ENCODE measurements at places on chromosomes 3 and 15.

DNA sequence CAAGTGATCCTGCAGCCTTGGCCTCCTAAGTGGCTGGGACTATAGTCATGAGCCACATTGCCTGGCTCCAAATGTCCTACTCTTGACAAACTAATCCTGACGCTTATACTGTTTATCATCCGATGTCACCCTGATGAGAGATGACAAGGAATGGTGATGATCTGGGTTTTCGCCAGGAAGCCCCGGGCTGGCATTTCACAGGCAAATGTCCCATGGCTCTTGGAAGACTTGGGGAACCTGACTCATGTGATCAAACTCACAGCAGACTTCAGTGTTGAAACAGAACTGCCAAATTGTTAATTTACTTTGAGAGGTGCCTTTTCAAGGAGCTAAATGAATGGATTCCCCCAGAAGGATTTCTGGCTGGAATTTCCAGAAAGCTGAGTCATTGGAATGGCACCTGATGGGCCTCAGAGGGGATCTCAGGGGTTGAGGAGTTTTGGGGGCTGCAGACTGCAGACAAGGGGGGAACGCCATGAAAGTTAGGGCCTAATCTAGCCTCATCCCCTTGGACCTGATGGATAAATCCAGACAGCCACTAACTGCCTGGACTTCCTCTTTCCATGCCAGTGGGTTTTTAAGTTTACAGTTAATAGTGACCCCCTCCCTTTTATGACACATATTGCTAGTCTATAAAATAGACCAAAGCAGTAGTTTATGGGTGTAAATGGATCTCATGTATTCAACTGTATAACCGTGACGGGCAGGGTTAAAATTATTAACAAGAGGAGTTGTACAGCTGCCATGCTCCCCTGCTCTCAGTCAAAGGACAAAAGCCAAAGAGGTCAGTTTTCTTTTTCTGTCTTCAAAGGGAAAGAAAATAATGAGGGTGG lies 146.6 kb downstream of the CHSY1 start:
- DNase-seq = no peak

DNA sequence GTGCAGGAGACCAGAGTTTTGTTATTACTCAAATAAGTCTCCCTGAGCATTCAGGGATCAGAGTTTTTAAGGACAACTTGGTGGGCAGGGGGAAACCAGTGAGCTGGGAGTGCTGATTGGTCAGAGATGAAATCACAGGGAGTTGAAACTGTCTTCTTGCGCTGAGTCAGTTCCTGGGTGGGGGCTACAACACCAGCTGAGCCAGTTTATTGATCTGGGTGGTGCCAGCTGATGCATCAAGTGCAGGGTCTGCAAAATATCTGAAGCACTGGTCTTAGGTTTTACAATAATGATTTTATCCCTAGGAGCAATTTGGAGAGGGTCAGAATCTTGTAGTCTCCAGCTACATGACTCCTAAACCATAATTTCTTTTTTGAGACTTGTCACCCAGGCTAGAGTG lies 13.8 kb upstream of the ZNF662 start:
- DNase-seq = no peak

DNA sequence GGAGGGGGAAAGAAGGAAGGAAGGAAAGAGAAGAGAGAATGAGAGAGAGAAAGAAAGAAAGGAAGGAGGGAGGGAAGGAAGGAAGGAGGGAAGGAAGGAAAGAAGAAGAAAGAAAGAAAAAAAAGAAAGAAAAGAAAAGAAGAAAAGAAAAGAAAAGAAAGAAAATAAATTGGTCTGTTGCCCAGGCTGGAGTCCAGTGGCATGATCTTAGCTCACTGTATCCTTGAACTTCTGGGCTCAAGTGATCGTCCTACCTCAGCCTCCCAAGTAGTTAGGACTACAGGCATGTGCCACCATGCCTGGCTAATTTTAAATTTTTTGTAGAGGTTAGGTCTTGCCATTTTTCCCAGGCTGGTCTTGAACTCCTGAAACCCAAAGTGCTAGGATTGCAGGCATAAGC lies 11.6 kb upstream of the RNF7 start:
- DNase-seq = no peak

DNA sequence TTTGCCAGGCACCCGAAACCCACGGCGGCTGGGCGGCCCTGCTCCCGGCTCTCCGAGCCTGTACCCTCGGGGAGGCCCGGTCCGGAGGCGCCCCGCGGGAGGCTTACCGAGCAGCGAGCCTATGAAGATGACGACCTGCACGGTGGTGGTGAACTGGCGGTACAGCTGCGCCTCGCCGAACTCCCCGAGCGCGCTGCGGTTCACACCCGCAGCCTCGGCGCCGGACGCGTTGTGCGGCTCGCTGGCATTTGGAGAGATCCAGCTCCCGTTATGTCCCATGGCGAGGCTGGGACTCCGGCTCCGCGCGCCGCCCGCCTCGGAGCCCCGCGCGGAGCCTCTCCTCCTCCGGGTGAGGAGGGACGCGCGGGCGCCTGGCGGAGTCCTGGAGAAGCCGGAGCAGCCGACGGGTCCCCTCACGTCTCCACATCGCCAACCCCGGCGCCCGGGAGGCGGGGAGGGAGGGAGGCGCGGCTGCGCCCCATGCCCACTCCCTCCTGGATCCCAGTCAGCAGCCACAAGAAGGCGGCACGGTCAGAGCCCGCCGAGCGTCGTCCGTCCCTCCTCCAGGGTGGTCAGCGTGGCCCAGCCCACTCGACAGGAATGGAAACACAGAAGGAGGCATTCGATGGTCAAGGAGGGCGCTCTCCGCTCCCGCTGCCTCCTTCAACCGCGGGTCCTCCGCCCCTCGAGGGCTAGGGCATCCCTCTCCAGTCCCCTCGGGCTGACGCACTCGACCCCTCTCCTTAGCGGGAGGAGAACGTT lies at the start of gene GPR176:
TSS of gene GPR176 (minus strand) at position 519 of the 762 bp plus-strand sequence. CDS start at position 279, 240 bp downstream.
- DNase-seq = no peak

DNA sequence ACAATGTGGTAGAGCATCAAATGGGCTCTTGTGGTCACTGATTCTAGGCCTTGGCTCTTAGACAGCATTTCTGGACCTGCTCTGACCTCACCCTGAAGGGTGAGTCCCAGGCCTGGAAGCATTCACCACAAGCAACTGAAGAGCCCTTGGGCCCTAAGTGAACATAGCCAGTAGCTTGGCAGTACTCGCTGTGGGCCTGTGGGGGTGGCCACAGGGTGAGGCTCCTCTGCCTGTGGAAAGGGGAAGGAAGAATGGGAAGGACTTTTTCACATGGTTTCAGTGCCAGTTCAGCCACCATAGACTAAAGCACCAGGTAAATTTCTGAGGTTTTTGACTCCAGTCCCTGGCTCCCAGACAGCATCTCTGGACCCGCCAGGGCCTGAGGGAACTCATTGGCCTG lies 5.1 kb upstream of the ZSCAN2 start:
- DNase-seq = no peak
